Aortic smooth muscle cell (primary cell): ENCODE measurements at places on chromosomes 12 and 14. TPM values are rescaled to one million over a fixed set of nuclear protein-coding genes. Genes with fewer than 3 reads are reported as not detected.

Gene REP15
- total RNA-seq: 1.3 and 2.7 TPM in 2 replicates

Gene IFT43
- total RNA-seq: 33.2 and 34.1 TPM in 2 replicates

Gene SIX6
- not detected in 2 replicates for total RNA-seq

Gene KLRK1
- not detected in 2 replicates for total RNA-seq

Gene SIX4
- total RNA-seq: 5.2 and 5.3 TPM in 2 replicates

Gene IRAK3
- 9.1 and 10.2 TPM in 2 replicates for total RNA-seq

Gene PAPLN
- 2.8 and 3.6 TPM in 2 replicates for total RNA-seq

Gene TEDC1
- 5.6 and 11.9 TPM in 2 replicates for total RNA-seq

Gene KLRC4
- total RNA-seq: not detected in 2 replicates

Gene DDX55
- total RNA-seq: 13.2 and 19.6 TPM in 2 replicates

Gene PKP2
- 0.06 TPM in 1 of 2 replicates, not detected in the other for total RNA-seq

Gene RFX4
- total RNA-seq: not detected in 2 replicates

Gene MYF6
- total RNA-seq: not detected in 2 replicates

Gene TAS2R30
- 3.2 and 6.2 TPM in 2 replicates for total RNA-seq

Gene TSPAN8
- total RNA-seq: 99.4 and 200 TPM in 2 replicates

Gene PPP1R36
- total RNA-seq: 0.79 and 0.87 TPM in 2 replicates

Gene HOTAIR
- total RNA-seq: not detected in 2 replicates

Gene SLC35F4
- not detected in 2 replicates for total RNA-seq

Gene HCAR1
- 0.37 and 0.53 TPM in 2 replicates for total RNA-seq

Gene MANSC4
- not detected in 2 replicates for total RNA-seq

Gene LTBP2
- 202 and 239 TPM in 2 replicates for total RNA-seq

Gene CLEC2D
- total RNA-seq: 1.1 and 1.2 TPM in 2 replicates

Gene CDC42BPB
- total RNA-seq: 79.0 and 84.5 TPM in 2 replicates

Gene OR4E1
- total RNA-seq: not detected in 2 replicates

Gene DNAL1
- total RNA-seq: 8.1 and 10.3 TPM in 2 replicates

Gene MMAB
- total RNA-seq: 36.9 and 41.5 TPM in 2 replicates

Gene KRT72
- not detected in 2 replicates for total RNA-seq

Gene GNB3
- total RNA-seq: 1.6 and 1.8 TPM in 2 replicates

Gene SDSL
- 17.0 and 23.6 TPM in 2 replicates for total RNA-seq

Gene RBMS2
- total RNA-seq: 11.5 and 19.6 TPM in 2 replicates

Gene TWF1
- 137 and 158 TPM in 2 replicates for total RNA-seq

Gene RPL10L
- total RNA-seq: not detected in 2 replicates

Gene SOCS2
- 46.7 and 56.8 TPM in 2 replicates for total RNA-seq

Gene RNASE1
- total RNA-seq: 3.6 and 7.1 TPM in 2 replicates

Gene NRIP2
- total RNA-seq: under 0.01 TPM in 1 of 2 replicates, not detected in the other

Gene CAPZA3
- not detected in 2 replicates for total RNA-seq

Gene DACT1
- 3.2 and 5.3 TPM in 2 replicates for total RNA-seq

Gene CCDC85C
- total RNA-seq: 2.6 and 4.5 TPM in 2 replicates

Gene P3H3
- 90.6 and 104 TPM in 2 replicates for total RNA-seq

Gene KRT1
- not detected in 2 replicates for total RNA-seq
